NCI-H526 treated with DMSO at 0.1 percent for 48 hours (cell line): ENCODE measurements at places on chromosomes 11 and 22.

- DNase-seq, result no peak
Observed at GRCh38 chr11:95563859-95564258, 225.7 kb downstream of the FAM76B start.

DNA sequence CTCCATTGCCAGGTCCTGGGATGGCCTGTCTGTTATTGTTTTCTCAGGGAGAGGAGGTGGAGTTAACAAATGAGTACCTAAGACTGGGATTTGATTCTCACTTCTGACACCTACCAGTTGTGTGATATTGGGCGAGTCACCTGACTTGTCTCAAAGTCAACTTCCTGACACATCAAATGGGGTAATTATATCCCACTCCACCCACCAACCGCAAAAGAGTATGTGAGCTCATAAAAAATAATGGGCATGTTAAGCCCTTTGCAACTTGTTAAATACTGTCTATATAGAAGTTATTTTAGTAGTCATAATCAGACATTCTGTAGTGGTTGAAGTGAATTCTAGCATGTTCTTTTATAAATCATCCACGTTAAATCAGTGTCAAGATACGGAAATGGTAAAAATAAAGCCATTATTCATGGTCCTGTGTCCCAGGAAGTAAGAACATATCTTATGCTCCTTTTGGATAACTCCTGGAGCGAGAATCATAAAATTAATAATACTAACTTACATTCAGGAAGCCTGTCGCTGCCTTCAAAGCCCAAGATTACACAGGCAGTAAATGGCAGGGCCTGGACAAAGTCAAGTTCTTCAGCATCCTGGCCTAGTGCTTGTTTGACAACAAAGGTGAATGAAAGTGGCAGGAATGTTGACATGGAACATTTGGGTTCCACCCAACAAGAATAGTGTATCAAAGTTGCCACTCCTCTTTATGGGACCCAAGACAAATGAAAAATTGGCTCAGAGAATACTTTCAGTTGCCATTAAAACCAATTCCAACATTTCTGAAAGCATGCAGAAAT, 54.3 kb downstream of the SYTL2 start:
- DNase-seq, result no peak

GRCh38 chr11:67045314-67045713, 11.3 kb upstream of the RHOD start:
- no peak for DNase-seq

- no peak for DNase-seq
Observed at GRCh38 chr11:71502871-71503435, 24.1 kb upstream of the KRTAP5-7 start.

DNA sequence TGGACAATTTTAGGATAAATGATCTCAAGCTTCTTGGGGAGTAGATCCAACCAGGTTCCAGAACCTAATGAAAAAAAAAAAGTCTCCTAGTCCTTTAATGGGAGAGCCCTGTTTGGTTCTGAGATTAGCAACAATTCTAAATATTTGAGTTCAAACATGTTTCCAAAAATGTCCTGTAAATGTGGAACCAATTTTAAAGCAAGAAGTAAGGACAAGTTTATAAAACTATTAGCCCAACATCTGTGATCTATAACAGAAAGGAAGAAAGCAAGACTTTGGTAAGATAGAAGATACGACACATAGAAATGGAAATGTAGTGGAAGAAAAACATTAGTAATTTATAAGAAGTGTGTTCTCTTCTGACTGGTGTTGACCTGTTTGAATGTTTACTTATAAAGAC, 79.7 kb upstream of the SLC5A12 start:
- DNase-seq, result no peak
